ENCODE measurements at places on chromosomes 2 and 18.
A peak's percentile ranks its signal among the peaks of the same experiment; 100 is the strongest.

DNA sequence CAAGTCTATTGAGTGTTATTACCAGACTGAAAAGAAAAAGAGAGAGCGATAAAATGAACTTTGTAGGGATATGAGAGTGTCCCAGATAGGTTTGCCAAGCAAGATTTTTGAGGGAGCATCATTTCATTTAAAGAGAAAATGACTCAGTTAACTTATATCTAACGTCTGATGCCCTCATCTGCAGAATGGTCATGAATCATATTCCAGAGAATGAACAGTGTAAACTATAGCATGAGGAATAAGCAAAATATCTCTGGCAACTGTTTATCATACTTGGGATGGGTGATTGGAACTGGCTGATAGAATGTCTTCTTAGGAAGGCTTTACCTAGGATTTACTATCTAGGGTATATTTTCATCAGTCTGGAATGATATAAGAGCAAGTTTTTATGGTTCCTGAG lies 289.4 kb downstream of the CMPK2 start:
- DNase-seq: no peak

DNA sequence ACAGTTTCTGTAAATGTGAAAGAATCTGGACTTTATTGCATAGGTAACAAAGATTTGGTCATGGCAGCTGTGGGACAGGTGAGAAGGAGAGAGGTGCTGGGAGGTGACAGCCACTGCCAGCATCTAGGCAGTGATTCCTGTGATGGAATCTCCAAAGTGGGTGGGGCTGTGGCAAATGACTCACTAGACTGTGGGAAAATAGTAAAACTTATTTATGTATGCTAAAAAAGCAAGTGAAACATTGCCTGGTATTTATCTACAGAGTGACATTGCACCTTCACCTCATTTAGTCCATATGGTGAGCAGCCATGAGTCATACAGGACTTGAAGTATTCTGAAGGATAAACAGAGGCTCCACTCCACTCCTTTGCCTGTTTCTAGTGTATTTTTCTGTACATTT lies 145.3 kb upstream of the MEX3C start:
- peak; percentile 11 for DNase-seq

DNA sequence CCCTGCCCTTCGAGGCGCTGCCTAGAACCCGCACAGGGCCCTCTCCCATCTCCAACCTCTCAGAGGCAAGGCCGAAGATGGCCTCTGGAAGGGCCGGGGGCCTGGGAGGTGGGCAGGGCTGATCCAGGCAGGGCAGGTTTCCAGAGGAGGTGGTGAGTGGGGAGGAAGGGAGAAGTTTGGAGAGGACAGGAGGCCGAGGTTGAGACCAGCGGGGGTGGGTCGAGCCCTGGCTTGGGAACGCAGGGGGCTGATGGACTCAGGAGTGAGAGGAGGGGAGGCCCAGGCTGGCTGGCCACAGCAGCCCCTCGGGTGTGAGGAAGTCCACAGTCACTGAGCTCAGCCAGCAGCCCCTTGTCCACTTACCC lies 10.5 kb downstream of the CAPN10 start:
- DNase-seq: no peak

DNA sequence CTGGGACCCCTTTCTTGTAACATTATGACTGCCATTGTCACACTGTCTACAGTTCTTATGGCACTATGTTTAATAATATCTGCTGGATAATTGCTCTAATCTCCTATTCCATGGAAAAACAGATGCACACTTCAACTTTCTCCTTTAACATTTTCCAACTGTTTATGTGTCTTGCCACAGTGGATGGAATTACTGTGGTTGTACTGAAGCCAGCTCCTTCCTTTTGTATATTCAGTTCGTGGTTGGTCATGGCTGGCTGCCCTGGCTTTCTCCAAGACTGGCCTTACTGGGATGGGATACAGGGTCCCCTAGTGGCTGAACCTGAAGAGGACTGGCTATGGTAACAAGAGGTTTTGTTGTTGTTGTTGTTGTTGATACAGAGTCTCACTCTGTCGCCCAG lies 113.9 kb downstream of the SS18 start:
- DNase-seq: no peak

DNA sequence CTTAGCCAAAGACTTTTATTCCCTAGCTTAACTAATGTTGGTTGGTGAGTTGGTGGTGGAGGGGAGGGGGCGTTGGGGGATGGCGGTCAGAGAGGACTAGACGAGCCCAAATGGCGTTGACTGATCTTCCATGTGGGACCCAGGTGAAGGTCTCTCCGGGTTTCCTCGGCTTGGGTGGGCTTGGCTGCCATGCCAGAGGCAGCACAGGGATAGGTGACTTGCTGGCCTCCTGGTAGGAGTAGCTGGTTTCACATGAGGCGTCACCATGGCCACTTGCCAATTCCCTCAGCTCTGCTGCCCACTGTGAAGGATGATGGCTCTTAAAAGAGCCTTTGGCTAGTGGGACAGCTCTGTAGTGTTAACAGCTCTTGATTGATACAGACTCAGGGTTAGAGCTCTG lies 1337.0 kb upstream of the FAM98A start:
- no peak for DNase-seq

GRCh38 chr2:81853341-81853740 lies 1548.8 kb upstream of the LRRTM1 start:
- DNase-seq: no peak

- no peak for DNase-seq
Observed at GRCh38 chr2:98985905-98986666, 50.1 kb upstream of the CRACDL start.

DNA sequence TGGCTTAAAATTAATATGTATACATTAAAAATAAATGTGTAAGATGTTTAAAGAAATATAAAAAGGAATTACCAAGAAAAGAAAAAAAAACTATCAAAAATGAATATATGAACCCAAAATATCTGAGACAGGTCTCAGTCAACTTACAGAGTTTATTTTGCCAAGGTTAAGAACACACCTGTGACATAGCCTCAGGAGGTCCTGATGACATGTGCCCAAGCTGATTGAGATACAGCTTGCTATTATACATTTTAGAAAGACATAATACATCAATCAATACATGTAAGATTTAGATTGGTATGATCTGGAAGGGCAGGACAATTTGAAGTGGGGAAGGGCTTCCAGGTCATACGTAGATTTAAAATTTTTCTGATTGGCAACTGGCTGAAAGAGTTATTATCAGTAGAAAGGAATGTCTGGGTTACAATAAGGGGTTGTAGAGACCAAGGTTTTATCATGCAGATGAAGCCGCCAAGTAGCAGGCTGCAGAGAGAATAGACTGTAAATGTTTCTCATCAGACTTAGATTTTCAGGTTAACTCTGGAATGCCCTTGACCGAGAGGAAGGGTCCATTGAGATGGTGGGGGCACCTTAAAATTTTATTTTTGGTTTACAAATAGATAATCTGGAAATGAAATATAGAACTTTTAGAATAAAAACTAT lies 74.7 kb downstream of the EXOC6B start:
- DNase-seq: no peak

DNA sequence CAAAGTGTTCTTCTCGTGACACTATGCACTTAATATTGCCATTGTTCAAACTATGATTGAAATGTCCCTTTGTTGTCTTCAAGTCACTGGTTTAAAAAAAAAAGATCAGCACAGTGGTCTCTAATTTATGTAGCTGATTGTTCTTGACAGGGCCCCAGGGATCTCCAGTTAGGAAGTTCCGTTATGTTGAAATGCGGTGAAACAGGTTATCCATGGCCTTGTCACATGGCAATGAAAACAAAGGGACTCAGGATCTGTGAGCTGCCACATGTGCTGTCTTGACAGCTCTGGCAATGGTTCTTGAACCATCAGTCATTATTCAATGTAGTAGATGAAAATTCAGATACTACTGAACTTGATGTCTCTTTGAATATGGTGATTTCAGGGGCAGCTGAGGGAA lies 147.4 kb downstream of the SETBP1 start:
- DNase-seq: no peak

GRCh38 chr2:143357966-143358365 lies 228.7 kb downstream of the ARHGAP15 start:
- no peak for DNase-seq
